AG10803 (cell line): ENCODE measurements at places on chromosomes 1 and 21.

GRCh38 chr1:172818841-172819527, 160.1 kb downstream of the FASLG start:
- no peak for DNase-seq

DNA sequence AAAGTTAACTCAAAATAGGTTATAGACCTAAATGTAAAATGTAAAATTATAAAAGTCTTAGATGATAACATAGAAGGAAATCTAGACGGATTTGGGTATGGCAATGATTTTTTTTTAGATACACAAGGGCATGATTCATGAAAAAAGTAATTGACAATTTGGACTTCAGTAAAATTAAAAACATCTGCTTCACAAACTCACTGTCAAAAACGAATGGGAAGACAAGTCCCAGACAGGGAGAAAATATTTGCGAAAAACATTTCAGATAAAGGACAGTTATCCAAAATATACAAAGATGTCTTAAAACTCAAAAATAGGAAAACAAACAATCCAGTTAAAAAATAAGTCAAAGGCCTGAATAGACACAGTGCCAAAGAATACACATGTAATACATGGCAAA, 9.7 kb upstream of the PTGS2 start:
- no peak for DNase-seq

DNA sequence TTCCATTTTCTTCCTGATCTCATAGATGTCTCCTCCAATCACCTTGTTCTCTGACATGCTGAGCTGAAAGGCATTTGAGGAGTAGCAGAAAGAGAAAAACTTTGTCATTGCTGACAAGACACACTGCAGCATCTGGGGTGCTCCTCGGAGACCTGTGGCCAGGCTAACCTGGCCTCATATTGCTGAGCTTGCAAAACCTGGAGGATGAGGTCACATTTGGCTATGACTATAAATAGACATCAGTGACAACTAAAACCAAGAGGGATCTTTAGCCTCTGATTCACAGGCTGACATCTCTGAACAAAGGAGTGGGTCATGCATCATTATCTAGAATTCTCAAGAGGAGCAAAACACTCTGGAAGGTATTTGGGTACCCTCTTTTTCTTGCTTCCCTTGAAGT, 83.7 kb downstream of the PROX1 start:
- no peak for DNase-seq

DNA sequence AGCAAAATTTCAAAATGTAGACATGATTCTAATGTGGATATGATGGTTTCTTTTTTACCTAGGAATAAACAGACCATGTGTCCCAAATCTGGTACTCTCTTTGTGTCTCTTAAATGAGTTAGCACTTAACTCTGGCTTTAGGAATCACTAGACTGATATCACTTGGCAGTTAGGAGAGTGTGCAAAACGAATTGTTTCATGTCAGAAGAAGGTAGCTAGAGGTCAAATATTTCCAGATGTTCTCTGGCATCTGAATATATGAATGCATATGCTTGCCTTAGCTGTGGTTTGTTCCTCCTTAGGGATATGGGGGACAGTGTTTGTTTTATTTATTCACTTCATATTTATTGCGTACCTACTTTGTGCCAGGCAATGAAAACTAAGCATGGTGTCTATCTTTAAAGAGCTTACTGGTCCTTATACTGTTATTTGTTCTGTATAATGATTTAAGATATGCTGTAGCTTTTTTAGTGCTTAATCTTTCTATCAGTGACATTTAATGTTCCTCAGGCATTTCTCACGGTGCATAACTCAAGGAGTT, 65.2 kb downstream of the LRRC8C start:
- no peak for DNase-seq

GRCh38 chr21:29730281-29730680, 209.5 kb downstream of the GRIK1 start:
- no peak for DNase-seq

GRCh38 chr1:201506557-201507359, at the start of gene CSRP1:
Gene CSRP1, minus strand, starts transcription at chr1:201507123. Its CDS starts 10,820 bp downstream, at chr1:201496303.
- DNase-seq, result peak; percentile 85

- peak; percentile 0 for DNase-seq
Measured at GRCh38 chr1:118717893-118718292, 270.2 kb downstream of the TBX15 start.

- no peak for DNase-seq
Measured at GRCh38 chr1:68013351-68013750, 37.1 kb downstream of the DIRAS3 start.

- DNase-seq, result peak; percentile 64
Measured at GRCh38 chr1:115295904-115296696, 41.9 kb downstream of the NGF start.

DNA sequence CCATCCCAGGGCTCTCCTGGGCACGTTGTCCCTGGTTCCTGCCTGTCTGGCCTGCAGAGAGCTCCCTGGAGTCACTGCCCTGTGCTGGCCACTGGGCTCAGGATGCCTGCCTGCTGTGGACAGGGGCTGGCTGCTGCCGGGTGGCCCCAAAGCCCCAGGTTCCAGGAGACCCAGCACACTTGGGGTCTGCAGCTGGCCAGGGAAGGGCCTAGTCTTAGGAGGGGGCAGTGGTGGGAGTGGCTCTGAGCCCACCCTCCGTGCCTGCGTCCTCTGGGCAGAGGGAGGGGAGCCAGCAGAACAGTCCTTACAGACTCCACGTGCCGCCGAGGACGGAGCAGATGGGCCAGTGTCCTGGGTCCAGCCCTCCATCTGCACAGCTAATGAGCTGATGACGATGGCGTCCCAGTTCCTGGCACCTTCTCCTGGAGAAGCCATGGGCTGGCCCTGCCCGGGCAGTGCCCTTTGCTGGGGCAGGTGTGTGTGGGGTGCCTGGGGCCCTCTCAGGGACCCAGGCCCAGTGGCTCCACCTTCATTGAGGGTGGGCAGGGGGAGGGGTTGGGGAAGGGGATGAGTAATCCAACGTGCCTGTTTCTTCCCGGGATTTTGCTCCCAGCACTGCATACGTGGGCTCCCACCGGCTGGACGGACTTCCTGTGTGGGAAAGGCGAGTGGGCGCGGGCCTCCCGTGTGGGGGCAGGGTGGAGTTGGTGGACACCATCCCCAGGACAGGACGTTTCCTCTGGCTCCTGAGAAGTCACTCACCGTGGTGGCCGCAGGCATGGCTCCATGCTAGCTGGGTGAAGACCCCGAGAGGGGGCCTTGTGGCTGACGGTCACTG, 6.8 kb upstream of the PLCH2 start:
- no peak for DNase-seq

GRCh38 chr1:59804301-59804700, 10.4 kb upstream of the HOOK1 start:
- no peak for DNase-seq

- DNase-seq, result no peak
Measured at GRCh38 chr1:6038603-6039002, 7.1 kb upstream of the KCNAB2 start.

DNA sequence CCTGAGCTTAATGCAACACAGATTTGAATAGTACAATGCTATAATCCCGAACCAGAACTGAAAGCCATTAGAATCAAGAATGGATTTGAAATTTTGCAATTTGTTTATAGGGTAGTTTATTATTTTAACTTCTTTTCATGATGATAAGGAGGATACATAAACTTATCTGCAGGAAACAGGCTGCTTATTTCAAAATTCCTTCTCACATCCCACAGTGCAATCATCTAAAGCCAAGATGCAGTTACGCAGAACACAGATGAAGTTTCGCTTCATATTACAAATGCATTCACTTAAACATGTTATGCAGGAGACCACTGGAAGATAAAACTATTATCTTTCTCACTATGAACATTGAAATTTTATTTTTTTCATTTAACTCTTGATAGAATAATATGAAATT, 1019.6 kb downstream of the PLA2G4A start:
- no peak for DNase-seq

- DNase-seq, result no peak
Measured at GRCh38 chr1:8862528-8862927, 16.0 kb downstream of the ENO1 start.

- DNase-seq, result peak; percentile 31
Measured at GRCh38 chr1:59081795-59082194, 215.1 kb upstream of the FGGY start.

- no peak for DNase-seq
Measured at GRCh38 chr1:73034271-73034670, 751.9 kb upstream of the NEGR1 start.

DNA sequence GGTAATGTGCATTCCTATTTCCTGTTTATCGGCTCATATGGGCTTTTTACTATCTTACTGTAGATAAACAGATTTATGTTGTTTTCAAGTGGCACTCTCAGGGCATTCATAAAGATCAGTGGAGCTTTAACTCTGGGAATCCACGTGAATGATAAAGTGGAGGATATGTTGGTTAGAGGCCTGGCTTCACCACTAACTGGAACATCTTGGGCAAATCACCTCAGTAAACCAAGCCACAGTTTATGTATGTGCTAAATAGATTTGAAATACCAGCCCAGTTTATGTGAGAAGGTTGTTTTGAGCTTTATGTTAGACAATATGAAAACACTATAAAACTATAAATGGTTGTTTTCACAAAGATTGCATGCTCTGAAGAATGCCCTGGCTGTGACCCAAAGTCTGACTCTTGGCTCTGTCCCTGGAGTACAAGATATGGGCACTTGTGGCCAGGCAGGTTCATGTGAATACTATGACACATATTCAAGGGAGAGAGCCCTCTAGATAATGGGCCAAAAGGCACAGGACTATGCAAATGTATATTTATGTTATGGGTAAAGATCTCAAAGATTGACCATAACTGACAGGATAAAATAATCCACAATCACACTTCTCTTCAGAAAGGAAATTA, 36.7 kb downstream of the FAM163A start:
- peak; percentile 5 for DNase-seq

DNA sequence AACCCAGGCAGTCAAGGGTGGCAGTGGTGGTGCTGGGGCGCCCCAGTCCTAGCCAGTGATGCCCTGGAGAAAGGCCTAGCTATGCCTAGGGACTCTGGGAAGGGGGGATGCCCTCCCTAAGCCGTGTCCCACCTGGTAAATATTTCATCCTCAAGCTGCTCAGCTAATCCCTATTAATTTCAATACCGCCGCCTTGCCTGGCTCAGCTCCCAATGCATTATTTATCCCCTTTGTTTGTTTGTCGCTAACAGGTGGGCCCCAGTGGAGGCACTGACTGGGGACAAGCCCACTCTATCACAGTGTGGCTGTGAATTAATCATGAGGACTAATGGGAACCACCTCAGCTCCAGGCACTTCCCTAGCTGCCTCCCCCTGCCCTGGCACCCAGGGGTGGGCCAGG, 22.5 kb downstream of the DMAP1 start:
- no peak for DNase-seq

- no peak for DNase-seq
Measured at GRCh38 chr1:78658901-78659300, 9.3 kb downstream of the IFI44 start.

DNA sequence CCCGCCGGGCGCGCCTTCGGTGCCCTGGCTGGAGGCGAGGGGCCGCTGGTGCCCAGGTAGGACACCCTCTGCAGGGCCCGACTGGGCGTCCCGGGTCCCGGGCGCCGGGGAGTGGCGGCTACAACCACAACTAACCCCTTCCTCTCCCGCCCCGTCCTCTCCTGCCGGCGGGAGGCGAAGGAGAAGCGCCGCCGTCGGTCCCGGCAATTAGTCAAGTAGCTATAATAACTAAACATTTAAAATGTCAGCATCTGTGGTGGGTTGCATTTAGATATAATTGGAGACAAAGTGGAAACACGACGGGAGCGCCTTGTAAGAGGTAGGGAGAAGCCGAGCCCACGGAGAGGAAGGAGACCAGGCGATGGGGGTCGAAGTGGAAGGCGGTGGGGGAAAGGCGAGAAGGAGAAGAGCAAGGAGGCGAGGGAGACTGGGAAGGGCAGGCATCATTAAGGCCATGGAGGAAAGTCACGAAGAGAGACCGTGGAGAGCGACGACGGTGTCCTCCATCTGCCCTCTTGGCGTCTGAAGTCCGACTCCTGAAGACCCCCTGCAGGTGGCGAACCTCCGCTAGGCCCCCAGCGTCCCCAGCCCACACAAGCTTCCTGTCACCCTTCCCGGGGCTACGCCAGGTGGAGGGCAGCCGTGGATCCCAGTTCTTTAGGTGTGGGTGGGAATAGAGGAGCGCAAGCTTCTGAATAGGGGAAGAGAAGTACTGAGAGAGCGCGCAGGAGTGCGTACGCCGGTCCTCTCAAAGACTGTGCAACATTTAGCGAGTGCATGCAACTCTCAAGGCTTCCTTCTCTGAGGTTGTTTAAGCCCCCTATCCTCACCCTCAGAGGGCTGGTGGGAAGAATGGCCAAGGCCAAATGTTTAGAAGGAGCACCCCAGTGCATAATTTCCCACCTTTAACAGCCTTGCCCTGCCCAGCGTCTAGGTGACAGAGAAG, 1.6 kb downstream of the CNIH3 start:
- no peak for DNase-seq

GRCh38 chr1:108053270-108054013, 88.5 kb upstream of the VAV3 start:
- DNase-seq, result peak; percentile 24

GRCh38 chr1:38062361-38063288, 16.0 kb upstream of the POU3F1 start:
- DNase-seq, result no peak

GRCh38 chr1:65469126-65469888, 48.8 kb downstream of the LEPR start:
- DNase-seq, result no peak

GRCh38 chr1:11680270-11681070, 478 bp downstream of the MAD2L2 start:
- DNase-seq, result peak; percentile 15

GRCh38 chr21:34790341-34790740, 121.5 kb downstream of the CLIC6 start:
- no peak for DNase-seq

GRCh38 chr1:213751064-213751397, 236.7 kb upstream of the PROX1 start:
- DNase-seq, result no peak

- no peak for DNase-seq
Measured at GRCh38 chr1:76657623-76658022, 209.7 kb upstream of the ST6GALNAC5 start.

DNA sequence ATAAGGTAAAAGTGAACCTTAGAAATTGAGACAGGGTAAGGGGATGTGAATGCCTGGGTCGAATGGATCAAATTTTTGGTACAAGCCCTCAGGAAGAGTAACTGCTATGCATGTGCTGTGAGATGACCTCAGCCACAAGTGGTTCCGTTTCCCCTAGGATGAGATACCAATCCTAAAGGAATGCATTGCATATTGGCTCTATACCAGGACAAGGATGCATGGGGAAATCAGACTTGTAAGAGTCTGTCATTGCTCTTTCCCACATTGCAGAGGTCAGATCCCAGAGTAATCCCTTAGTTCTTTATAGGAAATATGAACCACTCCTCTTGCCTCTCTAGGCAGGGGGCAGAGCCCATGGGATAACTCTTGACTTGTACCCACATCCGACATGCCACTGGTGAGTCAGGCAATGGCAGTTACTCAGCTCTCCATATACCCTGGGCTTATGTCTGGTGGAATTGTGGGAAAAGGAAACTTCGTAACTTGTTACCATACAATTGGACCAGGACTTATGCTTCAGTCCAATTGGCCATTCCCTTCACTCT, 428.3 kb upstream of the ZRANB2 start:
- DNase-seq, result peak; percentile 33

GRCh38 chr1:221698579-221699349, 43.1 kb downstream of the DUSP10 start:
- peak; percentile 36 for DNase-seq
